ENCODE measurements at places on chromosomes 6 and 20.

GRCh38 chr20:14334306-14334930 is 3.0 kb downstream of the FLRT3 start:
- DNase-seq: peak; percentile 29

DNA sequence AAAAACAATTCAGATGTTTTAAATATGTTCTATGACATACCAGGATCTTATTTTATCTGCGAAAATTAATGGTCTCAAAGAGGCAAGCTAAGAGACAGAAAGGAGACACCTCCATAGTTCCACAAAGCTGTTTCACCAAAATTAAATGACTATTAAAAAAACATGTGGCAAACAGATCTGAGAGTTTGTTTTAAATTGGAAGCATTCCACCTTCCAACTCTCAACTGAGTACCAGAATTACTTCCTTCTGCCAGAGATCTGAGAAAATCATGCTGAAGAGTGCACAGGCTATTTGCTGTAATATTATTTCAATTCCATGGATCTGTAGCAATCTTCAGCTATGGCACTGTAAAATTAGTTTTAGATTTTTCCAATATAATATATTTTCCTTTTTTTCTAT is 669.5 kb upstream of the MARCKS start:
- DNase-seq: no peak

GRCh38 chr20:35171753-35172433 is at the start of gene PROCR:
TSS of gene PROCR (plus strand) at chr20:35172072. CDS start at chr20:35172155, 83 bp downstream.
- peak; percentile 76 for DNase-seq

DNA sequence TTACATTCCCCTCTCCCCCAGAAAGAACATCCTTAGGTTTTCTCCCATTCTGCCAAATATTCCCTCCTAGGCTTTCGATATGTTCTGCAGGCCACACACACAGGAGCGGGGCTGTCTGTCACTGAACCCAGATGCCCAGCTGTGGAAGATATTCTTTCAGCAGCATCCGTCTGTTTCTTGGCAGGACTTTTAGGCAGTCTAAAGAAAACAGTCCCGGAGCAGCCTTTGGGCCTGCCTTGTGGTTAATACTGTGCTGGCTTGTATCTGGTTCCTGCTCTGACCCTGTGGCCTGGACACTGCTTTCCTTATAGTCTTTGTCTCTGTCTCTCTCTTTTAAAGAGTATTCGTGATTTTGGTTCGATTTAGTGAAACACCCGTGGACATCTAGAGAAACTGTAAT is 94.6 kb upstream of the SUPT3H start:
- no peak for DNase-seq

GRCh38 chr6:37339741-37340638 is 13.8 kb upstream of the RNF8 start:
- DNase-seq: no peak

- peak; percentile 85 for DNase-seq
Measured at GRCh38 chr6:112180095-112180820, 74.1 kb downstream of the LAMA4 start.

DNA sequence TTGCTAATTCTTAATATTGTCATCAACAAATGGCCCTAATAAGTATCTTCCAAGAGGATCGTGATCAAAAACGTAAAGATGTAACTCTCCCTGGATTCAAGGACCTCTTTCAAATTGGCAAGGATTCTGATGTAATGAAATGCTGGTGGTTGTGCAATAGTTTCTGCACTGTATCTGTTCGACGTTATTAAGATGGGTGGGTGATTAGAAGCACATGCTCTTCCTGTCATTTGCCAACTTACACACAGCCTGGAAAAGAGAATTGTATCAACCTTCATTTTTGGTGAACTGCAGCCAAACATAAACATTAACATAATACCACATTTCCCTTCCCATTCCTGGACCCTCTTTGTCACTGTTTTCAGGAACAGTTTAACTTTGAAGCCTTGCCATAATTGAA is 9.8 kb downstream of the FOXQ1 start:
- peak; percentile 76 for DNase-seq

DNA sequence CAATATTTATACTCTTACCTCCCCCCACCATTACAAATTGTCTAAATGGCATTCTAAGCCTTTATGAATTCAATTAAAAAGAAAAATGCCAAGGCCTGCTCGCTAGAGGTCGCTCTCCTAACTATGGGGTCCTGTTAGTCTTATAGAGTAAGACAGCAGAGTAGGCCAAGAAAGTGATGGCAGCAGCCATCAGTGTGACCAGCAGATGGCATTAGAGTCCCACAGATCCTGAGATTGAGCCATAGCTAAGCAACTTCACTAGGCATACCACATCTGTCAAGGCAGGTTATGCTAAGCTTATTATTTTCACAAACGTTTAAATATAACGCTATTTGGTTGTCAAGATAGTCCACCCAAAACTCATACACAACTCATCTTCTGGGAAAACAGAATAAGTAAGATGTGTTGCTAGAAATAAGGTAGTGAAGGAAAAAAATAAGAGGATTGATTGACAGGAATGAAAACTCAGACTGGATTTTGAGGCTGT is 57.6 kb upstream of the SCAF8 start:
- DNase-seq: peak; percentile 95

DNA sequence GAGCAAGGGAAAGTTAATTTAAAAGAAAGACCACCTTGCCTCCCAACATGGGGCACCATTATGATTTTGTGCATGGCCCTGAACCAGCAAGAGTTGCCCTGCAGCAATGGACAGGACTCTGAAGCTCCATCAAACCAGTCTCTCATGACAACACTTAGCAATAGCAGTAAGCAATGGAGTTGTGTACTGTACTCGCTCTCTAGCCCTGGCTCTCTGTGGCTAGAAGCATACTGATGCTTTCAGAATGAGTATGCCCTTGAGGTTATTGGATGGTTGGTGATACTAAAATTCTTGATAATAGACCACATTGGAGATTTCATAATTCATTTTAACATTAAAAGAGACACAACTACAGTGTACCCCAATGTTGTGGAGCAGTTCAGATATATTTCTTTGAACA is 23.2 kb upstream of the LMBRD1 start:
- no peak for DNase-seq

DNA sequence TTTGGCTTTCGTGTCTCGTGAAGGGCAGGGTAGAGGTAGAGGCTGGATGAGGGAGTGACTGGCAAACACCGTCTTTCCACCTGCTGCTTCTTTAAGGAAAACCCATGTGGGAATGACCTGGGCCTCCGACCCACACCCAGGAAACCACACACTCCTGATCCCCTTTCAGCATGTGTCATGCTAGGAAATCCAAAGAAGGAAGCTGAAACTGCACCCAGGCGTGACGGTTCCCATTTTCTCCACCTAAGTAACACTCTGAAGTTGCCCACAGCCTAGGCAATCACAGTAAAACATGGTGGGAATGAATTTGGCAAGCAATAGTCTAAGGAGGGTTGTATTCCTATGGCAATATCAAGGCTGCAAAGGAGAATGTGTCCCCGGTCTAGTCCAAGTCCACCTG is 538.4 kb upstream of the NOX3 start:
- DNase-seq: no peak
